Fibroblast of skin of abdomen (primary cell): ENCODE measurements at places on chromosomes 3 and 15.

GRCh38 chr3:8298021-8298954 lies 203.3 kb upstream of the LMCD1 start:
- no peak for DNase-seq

DNA sequence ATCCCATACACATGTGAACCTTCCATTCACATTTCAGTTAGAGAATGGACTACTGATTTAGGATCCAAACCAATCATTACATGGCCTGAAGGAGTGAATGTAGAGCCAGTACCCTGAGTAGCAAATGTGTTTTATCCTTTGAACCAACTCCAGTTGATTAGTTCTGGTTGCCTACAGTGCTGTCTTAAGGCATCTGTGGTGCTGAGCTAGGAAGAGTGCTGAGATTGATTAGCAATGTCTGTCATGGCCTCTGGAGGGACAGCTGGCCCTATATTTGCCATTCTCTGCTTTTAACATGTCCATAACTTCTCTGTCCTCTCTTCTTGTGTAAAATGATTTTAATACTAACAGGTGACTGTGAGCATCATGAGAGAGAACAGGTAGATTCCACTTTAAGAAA lies 11.1 kb downstream of the LRTM1 start:
- no peak for DNase-seq

DNA sequence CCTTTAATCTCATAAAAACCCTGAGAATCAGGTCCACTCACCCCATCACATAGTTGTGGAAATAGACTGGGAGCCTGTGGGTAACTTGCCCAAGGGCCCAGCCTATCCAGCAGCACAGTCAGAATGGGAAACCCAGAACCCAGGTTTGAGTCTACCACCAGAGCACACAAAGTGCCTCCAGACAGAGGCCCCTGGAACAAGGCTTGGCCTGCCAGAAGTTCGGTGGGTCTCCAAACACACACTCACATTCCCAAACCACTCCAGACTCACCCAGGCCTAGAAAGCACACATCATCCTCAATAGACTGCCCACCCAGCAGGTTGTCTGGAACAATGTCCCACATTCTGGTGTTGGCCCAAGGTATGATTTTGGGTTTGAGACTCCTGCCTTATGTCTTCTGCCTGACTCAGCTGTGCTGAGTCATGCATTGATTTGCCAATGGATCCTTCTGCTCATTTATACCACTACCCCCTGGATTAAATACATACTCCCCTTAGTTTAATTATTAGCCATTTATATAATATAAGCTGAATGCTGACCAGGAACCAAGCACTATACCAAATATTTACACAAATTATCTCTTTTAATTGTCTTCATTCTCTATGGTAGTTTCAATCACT lies 4.5 kb downstream of the SLC12A8 start:
- no peak for DNase-seq

DNA sequence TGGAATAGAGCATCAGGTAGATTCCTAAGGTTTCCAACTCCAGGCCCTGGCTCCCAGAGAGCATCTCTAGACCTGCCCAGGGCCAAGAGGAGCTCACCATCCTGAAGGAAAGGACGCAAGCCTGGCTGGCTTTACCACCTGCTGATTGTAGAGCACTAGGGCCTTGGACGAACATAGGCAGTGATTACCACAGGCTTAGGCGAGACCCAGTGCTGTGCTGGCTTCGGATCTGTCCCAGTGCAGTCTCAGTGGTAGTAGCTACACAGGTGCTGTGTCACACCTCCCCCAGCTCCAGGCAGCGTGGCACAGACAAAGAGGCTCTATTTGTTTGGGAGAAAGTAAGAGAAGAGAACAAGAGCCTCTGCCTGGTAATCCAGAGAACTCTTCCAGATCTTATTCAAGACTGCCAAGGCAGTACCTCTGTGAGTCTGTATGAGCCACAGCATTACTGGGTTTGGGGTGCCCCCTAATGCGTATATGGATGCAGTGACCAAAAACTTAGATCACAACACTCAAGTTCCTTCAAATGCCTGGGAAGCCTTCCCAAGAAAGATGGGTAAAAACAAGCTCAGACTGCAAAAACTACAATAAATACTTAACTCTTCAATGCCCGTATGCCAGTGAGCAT lies 25.4 kb downstream of the ISG20 start:
- no peak for DNase-seq

GRCh38 chr3:156217674-156218352 lies 97.4 kb downstream of the KCNAB1 start:
- peak; percentile 49 for DNase-seq

DNA sequence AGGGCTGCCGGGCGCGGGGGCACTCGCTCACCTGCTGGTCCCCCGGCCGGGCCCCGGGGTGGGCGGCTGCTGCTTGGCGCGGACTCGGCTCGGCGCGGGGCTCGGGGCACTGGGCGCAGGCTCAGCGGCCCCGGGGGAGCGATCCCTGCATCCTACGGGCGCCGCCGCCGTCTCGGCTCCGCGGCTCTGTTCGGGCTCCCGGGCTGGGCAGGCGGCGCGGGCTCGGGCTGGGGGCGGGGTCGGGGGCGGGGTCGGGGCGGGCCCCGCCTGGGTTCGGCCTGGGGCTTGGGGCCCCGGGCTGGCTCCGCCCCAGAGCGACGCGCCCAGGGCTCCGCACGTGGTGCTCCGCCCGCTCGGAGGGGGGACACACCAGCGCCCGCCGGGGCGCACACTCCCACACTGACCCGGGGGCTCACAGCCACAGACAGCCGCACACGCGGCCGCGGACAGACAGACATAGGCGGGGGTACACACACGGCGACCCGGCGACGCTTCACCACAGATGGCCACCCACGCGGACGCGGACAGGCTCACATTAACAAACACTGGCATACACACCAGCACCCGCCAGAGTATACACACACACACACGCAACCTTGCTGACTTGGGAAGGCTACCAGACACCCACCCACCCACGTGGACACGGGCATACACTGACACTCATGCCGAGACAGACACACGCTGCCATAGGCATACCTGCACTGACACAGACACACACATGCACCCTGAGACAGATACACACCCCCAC lies at the start of gene SCN5A:
TSS of gene SCN5A (minus strand) at position 188 of the 748 bp plus-strand sequence. CDS start 16,380 bp downstream, outside the sequence.
- peak; percentile 33 for DNase-seq

- DNase-seq = no peak
Measured at GRCh38 chr3:128496602-128497304, 3.8 kb upstream of the GATA2 start.

- DNase-seq = no peak
Measured at GRCh38 chr15:73948982-73949381, 22.7 kb downstream of the LOXL1 start.

DNA sequence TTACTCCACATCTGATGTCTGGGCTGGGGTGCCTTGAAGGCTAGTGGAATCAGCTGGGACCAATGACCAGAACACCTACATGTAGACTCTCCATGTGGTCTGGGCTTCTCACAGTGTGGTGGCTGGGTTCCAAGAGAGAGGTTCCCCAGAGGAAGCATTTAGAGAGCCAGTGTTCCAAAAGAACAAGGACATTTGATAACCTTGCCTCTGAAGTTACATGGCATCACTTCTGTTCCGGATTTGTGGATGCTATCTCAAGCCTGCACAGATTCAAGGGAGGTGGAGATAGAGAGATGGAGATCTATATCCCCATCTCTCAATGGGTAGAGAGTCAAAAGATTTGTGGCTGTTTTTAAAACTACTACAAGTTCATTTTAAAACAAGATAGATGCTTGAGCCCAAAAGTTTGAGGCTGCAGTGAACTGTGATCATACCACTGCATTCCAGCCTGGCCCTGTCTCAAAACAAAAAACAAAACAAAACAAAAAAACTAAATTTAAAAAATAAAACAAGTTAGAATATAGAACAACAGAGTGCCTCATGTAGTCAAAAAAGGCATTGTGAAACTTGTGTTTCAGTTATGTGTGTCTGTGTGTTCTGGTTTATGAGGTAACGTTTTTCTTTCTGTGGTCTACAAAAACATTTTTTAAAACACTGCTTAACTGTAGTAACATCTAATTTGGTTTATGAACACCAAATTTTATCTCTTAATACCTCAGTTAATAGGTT lies 44.8 kb downstream of the PDE8A start:
- DNase-seq = no peak

- DNase-seq = no peak
Measured at GRCh38 chr3:29514912-29515311, 234.0 kb downstream of the RBMS3 start.

- peak; percentile 24 for DNase-seq
Measured at GRCh38 chr3:102074946-102075345, 225.6 kb downstream of the NFKBIZ start.

- DNase-seq = peak; percentile 29
Measured at GRCh38 chr3:147391781-147392624, 14.3 kb downstream of the ZIC4 start.
